ENCODE measurements at places on chromosomes 5 and 9.
A peak's percentile ranks its signal among the peaks of the same experiment; 100 is the strongest.

DNA sequence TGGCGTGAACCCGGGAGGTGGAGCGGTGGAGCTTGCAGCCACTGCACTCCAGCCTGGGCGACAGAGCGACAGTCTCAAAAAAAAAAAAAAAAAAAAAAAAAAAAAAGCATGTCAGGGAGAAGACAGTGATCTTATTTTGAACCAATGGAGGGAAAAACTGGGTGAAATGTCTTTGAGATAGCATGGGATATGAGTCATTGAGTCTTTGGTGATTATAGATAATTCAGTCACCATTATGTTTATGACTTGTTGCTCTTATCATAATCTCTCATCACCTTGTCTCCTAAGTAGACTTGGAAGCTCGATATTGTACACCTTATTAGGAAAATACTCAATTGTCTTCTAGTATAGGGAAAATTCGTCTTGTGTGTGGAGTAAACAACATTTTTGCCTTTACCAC lies 55.1 kb upstream of the KDM4C start:
- no peak for DNase-seq

- DNase-seq = peak; percentile 14
Observed at GRCh38 chr5:131413605-131414559, 150.0 kb downstream of the CDC42SE2 start.

GRCh38 chr5:167709625-167710024 lies 581.8 kb upstream of the WWC1 start:
- DNase-seq = no peak

GRCh38 chr9:129624168-129624759 lies 1.7 kb upstream of the NTMT1 start:
- peak; percentile 65 for DNase-seq

DNA sequence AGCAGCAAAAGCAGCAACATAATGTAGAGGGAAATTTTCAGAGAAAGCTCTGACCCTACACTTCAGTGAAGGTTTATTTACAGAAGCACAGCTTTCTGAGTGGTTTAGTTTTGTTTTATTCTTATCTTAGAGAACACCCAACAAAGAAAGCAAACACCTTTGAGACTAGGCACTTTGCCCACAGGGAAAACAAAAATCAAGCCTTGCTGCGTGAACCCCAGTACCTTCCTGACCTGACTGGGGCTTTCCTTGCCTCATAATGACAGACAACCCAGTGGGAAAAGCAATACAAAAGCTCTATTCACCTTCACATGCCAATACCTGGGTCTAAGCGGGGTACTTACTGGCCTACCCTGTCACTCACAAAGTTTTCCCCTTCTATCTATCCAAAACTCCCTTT lies 189.8 kb downstream of the HINT1 start:
- no peak for DNase-seq

- DNase-seq = no peak
Observed at GRCh38 chr5:108765647-108766046, 17.9 kb downstream of the FER start.

DNA sequence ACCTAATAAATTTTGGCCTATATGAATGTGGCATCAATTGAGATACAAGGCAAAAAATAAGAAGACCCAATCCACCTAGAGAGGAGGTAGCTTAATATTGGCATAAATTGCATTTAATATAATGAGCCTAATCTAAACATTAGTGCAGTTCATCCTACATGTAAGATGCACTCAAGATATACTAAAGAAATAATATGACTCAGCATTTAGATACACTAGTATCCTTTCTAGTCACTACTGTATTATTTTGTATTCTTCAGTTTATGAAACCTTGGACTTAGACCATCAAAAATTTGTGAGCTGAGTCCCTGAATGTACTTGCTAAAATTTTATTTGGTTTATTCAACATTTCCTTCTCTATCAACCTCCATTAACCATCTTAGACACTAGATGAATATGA lies 104.7 kb downstream of the RAB3C start:
- DNase-seq = no peak

GRCh38 chr5:135718151-135718550 lies 116.3 kb upstream of the SLC25A48 start:
- DNase-seq = no peak

DNA sequence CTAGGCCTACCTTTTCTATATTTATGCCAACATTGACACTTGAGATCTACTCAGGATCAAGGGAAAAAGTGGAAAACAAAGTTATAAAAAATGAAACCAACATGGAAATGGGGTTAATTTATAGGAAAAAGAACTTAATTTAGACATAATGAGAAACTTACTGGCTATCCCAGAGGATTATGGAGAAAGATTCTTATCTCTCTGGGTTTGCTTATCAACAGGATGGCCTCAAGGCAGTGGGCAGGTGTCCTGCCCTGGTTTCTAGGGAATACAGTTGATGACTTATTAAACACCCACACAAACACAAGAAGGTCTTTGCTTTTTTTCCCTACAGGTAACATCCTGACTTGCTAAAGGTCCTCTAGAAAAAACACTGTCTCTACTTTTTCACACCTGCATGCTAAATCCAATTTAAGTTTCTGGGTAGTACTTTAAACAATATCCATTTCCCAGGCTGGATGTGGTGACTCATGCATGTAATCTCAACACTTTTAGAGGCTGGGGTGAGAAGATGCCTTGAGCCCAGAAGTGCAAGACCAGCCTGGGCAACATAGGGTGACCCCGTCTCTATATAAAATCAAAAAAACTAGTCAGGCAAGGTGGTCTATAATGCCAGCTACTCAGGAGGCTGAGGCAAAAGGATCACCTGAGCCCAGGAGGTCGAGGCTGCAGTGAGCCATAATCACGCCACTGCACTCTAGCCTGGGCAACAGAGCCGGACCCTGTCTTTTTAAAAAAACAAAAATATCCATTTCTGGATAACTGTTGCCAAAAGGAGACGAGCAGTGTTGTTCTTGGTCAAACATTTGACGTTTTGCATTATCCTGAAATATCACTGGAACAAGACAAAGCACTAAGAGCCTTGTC lies 6.6 kb upstream of the ZNF608 start:
- no peak for DNase-seq

DNA sequence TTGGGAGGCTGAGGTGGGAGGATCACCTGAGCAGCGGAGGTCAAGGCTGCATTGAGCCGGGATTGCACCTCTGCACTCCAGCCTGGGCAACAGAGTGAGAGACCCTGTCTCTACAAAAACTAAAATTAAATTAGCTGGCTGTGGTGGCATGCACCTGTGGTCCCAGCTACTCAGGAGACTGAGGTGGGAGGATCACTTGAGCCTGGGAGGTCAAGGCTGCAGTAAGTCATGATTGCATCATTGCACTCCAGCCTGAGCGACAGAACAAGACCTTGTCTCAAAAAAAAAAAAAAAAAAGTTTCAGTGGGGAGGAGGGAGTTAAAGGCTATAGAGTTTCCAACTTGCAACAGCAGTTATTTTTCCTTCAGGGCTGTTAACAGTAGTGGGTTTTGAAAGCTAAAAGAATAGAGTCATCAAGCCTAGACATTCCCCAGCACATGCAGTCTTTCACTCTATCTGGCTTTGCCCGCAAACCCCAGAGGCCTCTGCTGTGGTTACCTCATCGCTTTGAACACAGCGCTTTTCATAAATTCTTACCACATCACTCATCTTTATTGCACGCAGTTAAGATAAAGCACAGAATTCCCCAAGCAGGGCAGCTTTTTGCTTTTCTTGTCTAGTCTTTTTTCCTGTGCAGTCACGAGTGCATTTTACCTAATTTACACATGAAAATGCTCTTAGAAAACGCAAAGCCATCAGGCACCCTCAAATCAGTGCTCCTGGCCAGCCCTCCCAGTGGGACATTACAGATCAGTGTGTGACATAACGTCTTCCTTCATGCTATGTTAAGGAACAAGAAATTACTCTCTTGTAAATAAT lies 8.7 kb upstream of the SLC2A8 start:
- peak; percentile 77 for DNase-seq

DNA sequence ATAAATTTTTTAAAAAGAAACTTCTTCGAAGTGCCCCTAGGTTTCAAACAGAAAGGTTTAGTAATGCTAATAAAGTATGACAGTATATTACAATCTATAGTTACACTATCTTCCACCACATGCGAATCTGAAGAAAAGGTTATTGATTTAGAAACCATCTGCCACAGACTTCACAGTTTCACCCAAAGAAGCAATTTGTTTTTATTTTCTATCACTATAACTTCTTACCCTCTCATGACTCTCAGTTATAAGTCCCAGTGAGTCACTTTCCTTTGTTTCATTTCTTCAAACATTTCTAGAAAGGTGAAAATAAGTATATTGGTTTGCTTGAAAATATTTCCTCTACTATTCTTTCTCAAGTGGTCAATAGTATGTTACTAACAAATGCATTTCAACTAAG lies 93.6 kb downstream of the MCTP1 start:
- DNase-seq = no peak

DNA sequence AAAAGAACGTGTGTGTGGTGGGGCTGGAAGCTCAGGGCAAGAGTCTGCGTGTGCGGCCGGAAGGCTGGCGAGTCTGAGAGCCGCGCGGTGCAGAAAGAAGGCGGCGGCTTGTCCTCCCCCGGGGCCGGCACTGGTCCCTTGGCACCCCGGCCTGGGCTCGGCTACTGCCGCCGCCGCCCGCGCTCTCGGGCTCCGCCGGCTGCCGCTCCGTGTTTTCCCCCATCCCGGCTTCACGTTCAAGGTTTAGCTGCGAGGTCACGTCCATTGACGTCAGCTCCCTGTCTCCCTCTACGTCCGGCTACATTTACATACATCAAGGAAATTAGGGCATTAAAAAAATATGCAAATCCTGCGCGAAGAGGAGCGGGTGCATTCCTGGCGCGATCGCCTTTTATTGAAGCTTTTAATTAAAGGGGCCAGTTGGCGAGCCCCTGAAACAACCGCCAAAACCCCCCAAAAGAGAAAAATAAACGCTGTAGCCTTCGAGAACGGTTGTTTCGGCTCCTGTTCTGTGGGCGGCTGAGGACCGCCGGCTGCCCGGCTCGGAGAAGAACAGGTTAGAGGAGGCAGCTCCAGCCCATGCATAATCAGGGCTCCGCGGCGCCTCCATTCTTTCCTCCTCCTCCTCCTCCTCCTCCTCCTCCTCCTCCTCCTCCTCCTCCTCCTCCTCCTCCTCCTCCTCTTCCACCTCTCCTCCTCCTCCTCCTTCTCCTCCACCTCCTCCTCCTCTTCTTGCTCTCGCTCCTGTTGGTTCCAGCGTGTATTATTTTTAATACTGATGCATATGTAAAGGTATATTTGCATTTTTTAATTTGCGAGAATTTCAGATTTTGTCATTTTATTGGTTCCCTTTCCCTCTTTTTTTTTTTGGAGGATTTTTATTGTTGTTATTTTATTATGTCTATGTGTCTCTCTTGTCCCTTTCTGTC lies 207.0 kb downstream of the MEF2C start:
- no peak for DNase-seq

- no peak for DNase-seq
Observed at GRCh38 chr5:5685737-5686136, 263.3 kb downstream of the ICE1 start.

- DNase-seq = no peak
Observed at GRCh38 chr9:134818591-134818990, 62.0 kb upstream of the FCN2 start.

- no peak for DNase-seq
Observed at GRCh38 chr9:87519461-87519860, 21.8 kb downstream of the DAPK1 start.

DNA sequence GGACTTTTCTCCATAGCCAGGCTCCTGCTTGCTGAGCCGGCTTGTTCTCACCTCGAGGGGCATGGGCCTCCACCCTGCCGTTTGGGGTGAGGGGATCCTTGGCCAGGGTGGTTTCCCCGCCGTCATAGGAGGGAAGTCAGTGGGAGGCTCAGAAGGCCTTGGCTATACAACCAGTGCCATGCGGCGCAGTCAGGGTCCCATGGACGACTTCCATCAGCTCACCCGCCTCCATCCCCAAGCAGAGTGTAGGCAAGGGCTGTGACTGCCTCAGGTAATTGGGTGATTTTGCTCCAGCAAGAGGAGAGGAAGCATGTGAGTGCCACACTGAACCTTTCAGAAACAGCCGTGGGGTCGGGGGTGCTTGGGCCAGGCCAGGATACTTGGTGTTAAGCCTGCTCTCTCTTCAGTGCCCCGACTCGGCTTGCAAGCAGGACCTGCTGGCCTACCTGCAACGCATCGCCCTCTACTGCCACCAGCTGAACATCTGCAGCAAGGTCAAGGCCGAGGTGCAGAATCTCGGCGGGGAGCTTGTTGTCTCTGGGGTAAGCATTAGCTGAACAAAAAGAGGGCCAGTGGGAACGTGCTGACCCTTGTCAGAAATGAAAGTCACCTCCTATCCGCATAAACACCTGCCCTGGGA lies 57.2 kb upstream of the LRRTM2 start:
- DNase-seq = no peak

DNA sequence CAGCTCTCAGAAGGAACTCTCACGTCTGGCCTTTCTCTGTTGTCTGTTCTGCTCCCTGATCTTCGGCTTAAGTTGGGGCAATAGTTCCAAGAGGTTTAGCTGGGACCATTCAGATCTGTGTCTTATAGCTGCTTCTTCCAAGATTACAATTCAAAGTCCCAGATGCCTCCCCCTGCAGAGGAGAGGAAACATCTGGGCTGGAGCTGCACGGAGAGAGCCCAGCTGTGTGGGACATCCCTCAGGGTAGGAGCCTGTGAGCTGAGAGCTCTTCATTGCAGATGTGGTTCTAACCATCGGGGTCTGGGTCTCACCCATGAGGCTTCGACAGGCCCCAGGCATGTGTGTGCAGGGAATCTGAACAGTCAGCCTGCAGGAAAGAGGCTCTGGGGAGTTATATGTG lies 9.0 kb upstream of the PHF19 start:
- DNase-seq = no peak

DNA sequence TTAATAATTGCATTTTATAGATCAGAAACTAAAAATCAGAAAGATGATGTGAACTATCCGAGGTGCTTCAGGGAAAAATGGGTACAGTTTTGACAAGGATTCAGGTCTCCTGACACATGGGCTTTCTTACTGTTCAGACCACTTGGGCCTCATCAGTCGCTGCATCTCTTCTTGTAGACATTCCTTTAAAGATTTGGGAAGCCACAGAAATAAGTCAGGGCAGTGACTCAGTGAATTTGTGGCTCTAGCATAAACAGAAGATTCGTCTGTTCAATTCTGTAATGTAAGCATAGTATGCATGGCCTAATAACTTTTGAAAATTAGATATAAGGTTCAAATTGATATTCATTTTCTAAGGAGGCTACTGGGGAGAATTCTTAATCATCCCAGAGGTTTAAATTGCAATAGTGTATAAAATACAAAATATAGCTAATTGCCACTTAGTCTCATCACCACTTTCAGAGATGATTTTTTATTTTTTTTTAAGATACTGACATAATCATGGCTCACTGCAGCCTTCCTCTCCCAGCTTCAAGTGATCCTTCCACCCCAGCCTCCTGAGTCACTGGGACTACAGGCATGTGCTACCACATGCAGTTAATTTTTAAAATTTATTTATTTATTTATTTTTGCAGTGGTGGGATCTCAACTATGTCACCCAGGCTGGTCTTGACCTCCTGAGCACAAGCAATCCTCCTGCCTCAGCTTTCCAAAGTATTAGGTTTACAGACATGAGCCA lies 48.9 kb downstream of the RASEF start:
- DNase-seq = no peak

Data from stimulated activated CD4-positive, alpha-beta T cell treated with anti-CD3 and anti-CD28 coated beads, Interleukin-4, amount 100 ng/mL, for 48 hours (primary cell).